ENCODE measurements at places on chromosomes 16 and 17.

GRCh38 chr16:62954144-62955032 lies 918.1 kb upstream of the CDH8 start:
- no peak for DNase-seq

DNA sequence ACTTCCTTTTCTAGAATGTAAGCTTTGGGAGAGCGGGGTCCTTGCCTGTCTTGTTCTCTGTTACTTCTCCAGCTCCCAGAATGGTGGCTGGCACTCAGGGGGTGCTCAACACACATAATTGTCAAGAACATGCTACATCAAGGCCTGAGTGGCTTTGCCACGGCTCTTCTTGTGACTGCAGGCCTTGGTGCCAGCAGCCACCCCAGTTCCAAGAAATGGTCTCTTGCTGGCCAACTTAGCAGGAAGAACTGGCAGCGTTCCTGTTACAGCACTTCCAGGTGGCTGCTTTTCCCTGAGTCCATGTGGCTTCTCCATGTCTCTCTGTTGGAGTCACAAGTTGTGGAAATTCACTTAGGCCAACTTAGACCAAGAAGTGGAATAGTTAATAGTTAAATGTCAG lies 36.1 kb downstream of the PRKCB start:
- DNase-seq, result no peak

DNA sequence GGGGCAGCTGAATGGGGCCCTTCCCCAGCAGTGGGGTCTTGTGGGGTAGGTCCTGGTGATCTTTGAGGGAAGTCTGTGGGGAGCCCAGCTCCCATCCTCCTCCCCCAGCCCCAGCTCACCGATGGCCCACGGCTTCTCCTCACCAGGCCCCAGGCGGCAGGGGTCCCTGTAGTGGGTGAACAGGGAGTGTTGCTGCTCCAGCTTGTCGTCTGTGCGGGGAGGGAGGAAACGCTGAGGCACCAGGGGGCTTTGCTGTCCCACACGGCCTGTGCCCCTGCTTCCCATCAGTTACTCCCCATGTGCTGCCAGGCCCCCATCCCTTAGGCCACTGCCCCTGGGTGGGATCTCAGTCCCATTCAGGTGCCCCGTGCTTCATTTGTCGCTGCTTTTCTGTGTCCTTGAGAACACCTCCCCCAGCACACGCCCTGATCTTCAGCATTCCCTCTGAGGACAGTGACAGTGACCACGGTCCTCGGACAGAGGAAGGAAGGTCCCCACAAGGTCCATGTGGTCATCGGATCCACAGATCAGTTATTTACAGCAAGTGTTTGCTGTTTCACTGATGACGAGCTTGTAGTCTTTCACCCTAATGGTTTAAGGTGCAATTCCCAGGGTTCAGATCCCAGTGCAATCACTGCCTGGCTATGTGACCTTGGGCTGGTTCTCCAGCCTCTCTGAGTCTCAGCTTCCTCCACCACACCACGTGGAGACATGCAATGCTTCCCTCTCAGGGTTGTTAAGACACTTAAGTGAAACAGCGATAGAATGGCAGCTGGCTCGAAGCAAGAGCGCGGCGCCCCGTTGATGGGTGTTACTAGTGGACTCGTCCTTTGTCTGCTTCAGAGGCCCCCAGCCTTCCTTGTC lies 53.1 kb downstream of the PRMT7 start:
- no peak for DNase-seq

DNA sequence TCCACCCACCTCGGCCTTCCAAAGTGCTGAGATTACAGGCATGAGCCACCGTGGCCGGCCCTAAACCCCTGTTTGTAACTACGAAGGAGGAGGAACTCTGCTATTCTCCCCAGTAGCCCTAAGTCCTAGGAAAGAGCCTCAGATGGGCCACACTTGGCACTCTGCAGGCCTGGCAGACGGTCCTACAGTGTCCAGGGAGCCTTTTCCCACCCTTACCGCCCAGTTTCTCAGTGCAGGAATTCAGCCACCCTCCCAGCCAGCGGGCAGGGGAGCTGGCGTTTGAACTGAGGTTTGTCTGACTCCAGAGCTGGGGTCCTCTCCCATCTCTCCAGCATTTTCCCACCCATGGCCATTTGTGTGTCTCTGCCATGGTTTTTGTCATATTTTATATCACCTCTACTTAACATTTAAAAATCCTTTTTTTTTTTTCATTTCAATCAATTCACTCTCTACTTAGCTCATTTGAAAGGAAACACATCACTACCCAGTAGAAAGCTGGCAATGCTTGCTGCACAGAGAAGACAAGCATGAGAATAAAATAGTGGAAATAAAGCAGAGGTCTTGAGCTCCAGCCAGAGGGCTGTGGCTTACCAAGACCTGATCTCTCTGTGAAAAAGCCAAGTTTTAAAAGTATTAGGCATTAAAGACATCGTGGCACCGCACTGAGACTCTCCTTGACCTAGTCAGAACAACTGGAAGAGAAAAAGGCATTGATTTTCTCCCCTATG lies 34.9 kb downstream of the BCO1 start:
- DNase-seq, result no peak

- no peak for DNase-seq
Observed at GRCh38 chr16:1495211-1495888, 2.2 kb downstream of the TELO2 start.

DNA sequence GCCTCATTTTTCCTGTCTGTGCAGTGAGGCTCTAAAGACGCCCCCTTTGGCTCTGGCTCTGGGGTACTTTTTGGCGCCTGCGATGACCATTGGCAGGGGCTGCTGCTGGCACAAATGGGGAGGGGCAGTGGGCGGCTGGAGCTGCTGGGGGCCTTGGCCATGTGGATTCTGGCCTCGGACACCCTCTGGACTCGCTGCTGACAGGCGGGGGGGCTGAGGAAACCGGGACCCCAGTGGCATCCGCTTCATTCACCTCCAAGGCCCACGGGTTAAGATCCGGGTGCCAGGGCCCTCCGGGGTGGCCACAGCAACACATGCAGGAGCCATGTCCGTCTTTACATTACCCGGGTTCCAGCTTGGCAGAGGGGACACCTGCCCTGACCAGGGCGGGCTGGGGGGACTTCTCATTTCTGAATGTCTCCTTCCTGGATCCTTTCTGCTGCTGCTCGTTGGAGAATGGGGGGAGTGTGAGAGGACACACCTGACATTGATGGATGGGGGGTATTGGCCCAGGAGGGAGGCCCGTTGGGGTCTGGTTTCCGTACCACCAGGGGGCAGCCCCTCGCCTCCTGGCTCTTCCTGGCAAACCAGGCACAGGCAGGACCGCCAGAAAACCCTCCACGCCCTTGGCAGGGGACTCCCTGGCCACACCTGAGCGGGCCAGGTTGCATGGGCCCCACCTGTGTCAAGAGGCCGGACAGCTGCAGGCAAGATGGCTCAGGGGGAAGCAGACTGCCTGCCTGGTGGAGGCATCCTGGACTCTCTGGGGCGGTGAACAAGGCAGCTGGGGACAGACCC lies 21.8 kb downstream of the GSE1 start:
- DNase-seq, result no peak

DNA sequence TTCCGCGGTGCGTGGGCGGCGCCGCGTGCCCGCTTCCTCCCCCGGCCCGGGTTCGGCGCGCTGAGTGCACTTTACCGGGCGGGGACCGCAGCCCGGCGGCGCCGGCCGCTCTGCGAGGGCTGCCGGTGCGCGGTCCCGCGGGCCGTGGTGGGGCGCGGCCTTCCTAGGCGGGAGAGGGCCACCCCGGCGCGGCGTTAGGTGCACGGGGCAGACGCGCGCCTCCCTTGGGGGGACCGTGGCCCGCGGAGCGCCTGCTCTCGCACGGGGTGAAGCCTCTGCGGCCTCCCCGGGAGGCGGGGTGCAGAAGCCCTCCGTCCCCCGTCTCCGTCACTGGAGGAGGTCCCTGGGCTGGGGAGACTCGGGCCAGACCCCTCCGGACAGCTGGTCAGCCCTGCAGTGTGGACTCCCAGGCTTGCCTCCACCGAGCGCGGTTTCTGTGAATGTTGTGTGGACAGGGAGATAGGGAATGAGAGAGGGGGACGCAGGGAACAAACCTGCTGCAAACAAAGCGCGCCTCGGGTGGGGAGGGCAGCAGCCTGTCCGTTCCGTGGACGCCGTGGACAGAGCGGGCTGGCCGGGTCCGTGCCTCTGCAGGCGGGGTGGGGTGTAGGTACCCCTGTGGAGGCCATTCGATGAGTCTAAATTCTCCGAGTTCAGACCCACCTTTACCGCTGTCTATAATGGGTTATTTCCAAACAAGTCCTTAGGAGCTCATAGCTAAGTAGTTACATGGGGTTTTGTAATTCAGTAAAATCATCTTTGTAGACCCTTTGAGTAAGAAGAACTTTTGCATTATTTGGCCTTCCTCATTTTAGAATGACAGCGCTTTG lies 721 bp downstream of the TBCD start:
- DNase-seq, result no peak

GRCh38 chr17:9658593-9659211 lies 13.4 kb downstream of the USP43 start:
- no peak for DNase-seq
